Stimulated activated CD4-positive, alpha-beta T cell treated with anti-CD3 and anti-CD28 coated beads, Interleukin-4, amount 100 ng/mL, for 1 hour (primary cell): ENCODE measurements at places on chromosomes 6 and 20.

- DNase-seq = no peak
Observed at GRCh38 chr6:42190554-42191183, 4.1 kb downstream of the GUCA1B start.

DNA sequence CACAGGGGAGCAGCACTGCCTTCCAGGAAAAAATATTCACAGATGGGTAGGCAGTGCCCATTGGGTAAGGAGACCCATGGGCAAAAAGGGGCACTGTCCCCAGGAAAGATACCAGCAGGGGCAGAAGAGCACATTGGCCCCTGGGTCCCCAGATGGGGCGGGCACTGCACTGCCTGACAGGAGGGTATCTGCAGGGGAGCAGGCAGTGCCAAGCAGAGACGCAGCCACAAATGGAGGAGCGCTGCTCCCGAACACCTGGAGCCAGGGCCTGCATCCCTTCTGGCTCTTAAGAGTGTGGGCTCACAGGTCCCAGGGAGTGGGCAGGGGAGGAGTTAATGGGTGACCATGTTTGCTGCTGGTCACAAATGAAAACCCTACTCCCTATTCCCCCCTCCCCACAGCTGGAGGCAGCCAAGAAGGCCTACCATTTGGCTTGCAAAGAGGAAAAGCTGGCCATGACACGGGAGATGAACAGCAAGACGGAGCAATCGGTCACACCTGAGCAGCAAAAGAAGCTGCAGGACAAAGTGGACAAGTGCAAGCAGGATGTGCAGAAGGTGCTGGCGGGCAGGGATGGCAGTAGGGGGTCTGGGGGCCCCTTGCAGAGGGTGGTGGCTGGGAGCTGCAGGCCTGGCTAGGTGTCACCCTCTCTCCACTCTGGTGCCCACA lies 27.0 kb downstream of the SPDEF start:
- no peak for DNase-seq

- DNase-seq = no peak
Observed at GRCh38 chr6:44397424-44398164, 10.1 kb downstream of the CDC5L start.

DNA sequence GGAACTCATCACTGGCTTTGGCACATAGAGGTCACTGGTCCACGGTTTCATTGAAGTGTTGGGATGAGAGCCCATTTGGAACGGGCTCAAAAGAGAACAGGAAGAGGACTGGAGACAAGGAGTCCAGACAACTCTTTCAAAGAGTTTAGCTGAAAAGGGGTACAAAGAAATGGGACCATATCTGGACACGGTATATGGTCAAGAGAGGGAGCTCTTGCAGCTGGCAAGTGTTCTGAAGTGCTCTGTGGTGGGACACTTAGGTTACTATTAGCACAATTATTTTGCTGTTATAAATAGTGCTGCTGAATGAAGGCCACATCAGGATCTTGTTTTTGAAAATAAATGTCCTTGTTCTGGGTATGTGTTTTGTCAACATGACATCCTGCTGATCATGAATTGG lies 4.6 kb downstream of the SGK2 start:
- no peak for DNase-seq

DNA sequence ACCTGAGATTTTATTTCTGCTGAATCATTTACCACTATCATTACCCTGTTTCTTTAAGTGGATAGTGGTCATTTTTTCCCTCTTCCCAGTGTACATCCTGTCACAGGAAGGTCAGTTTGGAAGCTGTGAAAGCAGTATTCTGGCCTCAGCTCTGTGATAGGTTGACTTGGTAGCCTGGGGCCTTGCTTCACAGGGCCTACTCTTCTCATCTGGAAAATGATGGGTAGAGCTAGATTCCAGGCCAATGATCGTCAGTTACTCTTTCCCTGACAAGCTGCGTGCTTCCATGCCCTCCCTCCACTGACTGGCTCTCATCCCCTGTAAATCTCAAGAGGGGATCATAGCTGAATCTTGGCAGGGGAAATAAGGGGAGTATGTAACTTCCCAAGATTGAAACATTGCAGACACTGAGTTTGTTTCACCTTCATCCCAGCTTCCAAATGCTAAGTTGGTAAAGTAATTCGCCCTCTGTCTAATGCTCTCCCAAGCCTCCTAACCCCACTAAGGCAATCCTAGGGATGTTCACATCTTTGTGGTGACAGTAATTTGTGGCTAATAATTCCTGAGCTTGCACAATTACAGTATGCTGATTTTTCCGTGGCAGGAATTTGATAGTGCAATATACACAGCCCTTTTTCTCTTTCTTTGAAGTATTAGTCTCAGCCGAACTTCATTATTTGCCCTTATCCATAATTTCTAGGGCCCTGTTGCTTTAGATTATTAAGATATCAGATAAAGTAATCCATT lies 51.2 kb downstream of the VAPB start:
- DNase-seq = no peak

DNA sequence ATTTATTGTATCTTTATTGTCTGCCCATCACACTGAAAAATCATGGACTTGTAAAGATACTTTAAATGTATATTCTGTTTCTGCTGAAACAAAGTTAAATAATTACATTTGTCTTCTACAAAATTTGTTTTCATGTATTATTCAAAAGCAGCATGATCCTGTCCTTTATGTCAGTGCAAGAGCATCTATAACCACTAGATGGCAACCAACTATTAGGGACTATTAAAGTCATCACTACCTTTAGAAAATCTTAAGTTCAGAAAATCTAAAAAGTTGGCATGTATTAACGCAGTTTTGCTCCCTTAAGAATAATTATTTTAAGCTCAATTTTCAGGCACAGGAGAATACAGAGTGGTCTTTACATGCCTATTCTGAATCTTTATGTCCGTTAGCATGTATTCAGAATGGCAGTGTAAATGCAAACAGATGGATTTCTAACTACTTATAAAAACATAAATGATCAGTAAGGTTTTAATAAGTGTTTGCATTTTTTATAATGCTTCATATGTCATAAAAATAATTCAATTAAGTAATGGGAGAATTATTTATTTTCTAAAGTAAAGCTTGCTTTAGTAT lies 17.8 kb downstream of the TMEM30A start:
- DNase-seq = no peak

- DNase-seq = peak; percentile 80
Observed at GRCh38 chr6:41560431-41561192, 14.4 kb downstream of the FOXP4 start.

DNA sequence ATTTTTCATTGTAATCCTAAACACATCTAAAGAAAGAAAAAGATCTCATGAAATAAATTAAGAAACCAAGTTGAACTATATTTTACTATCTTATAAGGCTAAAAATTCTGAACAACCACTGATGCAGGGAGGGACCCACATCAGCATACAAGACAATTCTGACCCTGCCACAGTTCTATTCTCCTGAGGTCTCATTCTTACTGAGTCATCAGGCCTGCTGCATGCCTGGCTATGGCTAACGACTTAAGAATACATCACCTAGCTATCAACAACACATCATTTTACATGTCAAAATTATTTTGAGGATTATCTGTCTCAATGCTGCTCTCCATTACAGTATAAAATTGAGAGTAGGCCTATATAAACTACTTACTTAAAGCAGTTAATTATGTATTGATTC lies 52.9 kb downstream of the FBXL4 start:
- DNase-seq = no peak

GRCh38 chr6:106145741-106146227 lies 59.6 kb downstream of the PRDM1 start:
- DNase-seq = no peak

DNA sequence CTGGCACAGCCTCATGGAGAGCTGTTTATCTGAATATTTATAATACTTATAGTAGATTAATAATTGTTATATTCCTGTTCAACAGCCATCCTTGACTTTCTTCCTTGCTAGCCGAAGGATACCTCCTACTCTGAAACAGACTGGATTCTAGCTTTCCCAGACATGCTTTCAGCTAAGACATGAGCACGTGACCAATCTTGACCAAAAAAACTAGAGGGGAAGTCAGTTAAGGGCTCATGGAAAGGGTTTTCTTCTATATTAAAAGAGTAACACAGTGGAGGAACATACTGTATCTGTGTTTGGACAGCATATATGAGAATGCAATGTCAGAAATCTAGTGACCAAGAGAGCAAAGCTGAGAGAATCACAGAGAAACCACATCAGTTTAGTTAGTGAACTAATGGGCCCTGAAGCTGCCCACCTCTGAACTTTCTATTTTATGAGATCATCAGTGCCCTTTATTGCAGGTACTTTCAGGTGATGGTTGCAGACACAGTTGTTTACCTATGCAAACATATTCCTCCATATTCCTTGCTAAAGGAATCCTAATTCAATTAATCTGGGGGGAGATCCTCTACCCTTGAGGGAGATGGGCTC lies 140.4 kb upstream of the SLC24A3 start:
- no peak for DNase-seq

DNA sequence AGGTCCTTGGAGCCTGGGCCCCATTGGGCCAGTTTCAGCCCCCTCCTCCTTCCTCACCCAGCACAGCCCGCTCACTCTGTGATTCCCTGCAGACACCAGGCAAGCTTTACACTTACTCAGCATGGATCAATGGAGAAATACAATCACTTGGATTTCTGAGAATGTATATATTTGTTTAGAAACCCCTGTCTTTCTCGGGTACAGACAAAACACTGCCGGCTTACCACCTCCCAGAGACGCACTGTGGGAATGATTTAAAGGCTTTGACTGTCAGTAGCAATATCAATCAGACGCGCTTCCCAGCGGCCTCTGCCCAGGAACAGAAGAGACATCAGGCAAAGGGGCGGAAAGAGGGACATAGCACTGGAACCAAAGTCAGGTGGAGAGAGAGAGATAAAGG lies 186.5 kb downstream of the MAFB start:
- no peak for DNase-seq

GRCh38 chr6:44086931-44087574 lies 40.2 kb downstream of the MRPL14 start:
- DNase-seq = no peak

GRCh38 chr6:11854408-11855165 lies 76.0 kb upstream of the ADTRP start:
- DNase-seq = no peak

DNA sequence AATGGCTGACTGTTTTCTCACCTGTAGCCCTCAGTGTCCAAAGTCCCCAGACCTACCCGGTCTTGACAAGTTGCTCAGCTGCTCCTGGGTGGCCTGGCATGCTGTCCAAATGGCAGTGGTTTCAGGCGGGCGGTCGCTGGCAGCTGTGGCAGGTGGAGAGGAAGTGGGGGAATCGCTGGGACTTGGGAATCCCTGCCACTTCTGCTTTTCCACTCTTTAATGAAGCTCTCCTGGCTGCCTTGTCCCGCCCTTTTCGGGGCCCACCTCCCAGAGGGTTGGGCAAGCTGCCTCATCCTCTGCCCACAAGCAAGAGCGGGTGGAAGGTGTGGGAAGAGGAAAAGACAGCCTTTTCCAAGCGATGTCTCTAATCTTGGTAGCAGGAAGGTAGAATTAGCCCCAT lies at the start of gene OCSTAMP:
TSS of gene OCSTAMP (minus strand) at position 194 of the 400 bp plus-strand sequence. CDS start at position 100, 94 bp downstream.
- DNase-seq = no peak

GRCh38 chr20:63522091-63522868 lies 1.7 kb downstream of the PPDPF start:
- no peak for DNase-seq

DNA sequence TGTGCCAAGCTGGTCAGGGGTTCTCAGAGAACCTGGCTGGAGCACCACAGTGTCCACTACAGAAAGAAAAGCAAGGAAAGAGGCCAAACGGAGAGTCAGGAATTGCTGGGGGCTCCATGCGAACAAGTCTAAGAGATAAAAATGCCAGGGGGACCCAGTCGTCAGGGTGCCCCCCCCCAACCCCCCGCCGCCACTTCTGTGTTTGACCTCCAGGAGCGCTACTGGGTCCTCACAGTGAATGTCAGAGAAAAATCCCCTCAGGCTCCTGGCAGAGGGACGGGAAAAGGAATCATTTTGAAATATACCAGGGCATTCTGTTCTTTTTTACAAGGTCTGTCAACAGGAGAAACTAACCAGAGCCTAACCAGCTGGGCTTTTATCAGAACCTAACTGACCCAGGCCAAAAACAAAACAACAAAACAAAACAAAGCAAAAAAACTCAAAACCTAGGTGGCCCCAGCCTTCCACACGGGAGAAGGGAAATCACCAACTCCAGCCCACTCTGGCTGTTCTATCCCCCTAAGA lies 17.9 kb upstream of the NELFCD start:
- DNase-seq = no peak

DNA sequence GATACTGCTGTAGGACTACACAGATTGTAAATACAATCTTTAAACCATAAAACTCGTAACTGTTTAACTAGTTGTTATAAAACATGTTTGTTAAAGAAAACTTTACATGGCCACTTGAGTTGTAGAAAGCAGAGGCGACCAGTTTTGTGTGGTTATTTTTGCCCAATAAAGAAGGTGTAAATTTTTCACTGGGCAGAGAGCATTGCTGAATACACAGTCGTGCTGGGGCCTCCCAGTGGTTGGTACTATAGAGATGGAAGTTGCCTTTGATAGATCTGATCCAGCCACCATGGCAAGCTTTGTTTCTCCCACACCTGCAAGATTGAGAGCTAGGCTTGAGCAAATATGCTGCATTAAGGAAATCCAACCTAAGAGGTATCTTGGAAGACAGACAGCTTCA lies 34.0 kb upstream of the YWHAB start:
- DNase-seq = no peak

DNA sequence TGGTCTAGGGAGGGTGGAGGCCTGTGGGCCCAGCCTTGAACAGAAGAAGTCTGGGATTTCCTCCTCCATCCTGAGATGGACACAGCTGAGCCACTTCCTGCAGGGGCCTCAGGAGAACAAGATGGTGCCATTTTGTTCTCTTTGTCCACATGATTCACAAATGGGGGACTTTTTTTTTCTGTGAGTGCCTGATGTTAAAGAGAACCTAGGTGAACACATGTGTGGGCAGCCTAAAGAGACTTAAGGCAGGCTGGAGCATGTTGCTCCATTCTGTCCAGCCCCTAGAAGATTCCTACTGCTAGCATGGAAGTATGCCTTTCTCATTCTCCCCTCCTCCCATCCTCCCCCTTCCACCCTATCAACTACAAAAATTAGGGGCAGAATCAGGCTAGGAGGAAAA lies 49.3 kb upstream of the KIF16B start:
- DNase-seq = no peak

DNA sequence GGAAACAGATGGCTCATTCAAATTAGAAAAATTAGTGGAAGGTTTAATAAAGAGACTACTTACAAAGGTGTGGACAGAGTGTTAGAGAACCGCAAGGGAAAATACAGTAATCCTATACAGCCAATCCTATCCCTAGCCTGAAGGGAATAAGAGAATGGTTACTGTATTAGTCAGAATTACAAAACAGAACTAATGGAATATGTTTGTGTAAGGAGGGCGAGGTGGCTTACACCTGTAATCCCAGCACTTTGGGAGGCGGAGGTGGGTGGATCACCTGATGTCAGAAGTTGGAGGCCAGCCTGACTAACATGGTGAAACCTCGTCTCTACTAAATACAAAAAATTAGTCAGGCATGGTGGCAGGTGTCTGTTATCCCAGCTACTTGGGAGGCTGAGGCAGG lies 16.3 kb upstream of the TRPC4AP start:
- no peak for DNase-seq

- no peak for DNase-seq
Observed at GRCh38 chr20:59672576-59672975, 68.2 kb downstream of the PHACTR3 start.

GRCh38 chr6:125519367-125519766 lies 217.6 kb upstream of the HDDC2 start:
- DNase-seq = no peak

- no peak for DNase-seq
Observed at GRCh38 chr6:128836761-128837160, 46.2 kb upstream of the LAMA2 start.
